Uterine smooth muscle cell (primary cell): ENCODE measurements at places on chromosomes 7 and 10. TPM values are rescaled to one million over a fixed set of nuclear protein-coding genes. Genes with fewer than 3 reads are reported as not detected.

ASB4 gene
- total RNA-seq = not detected in 2 replicates

EPHA1 gene
- total RNA-seq = 0.12 and 0.33 TPM in 2 replicates

NEUROG3 gene
- not detected in 2 replicates for total RNA-seq

PHYHIPL gene
- not detected in 2 replicates for total RNA-seq

FOXI2 gene
- total RNA-seq = not detected in 2 replicates

NT5C2 gene
- total RNA-seq = 54.2 and 79.4 TPM in 2 replicates

CPN1 gene
- total RNA-seq = not detected in 2 replicates

MAPK8 gene
- total RNA-seq = 64.9 and 72.7 TPM in 2 replicates

FBXL13 gene
- 1.1 and 1.2 TPM in 2 replicates for total RNA-seq

A1CF gene
- not detected in 2 replicates for total RNA-seq

IDI2 gene
- not detected in 2 replicates for total RNA-seq

ENTPD1 gene
- total RNA-seq = under 0.01 TPM in 1 of 2 replicates, not detected in the other

OR2A2 gene
- total RNA-seq = not detected in 2 replicates
